Activated CD8-positive, alpha-beta memory T cell treated with anti-CD3 and anti-CD28 coated beads for 4 hours (primary cell): ENCODE measurements at places on chromosomes 3 and 15.

GRCh38 chr15:57320631-57321220 lies 55.6 kb upstream of the CGNL1 start:
- DNase-seq, result no peak

GRCh38 chr3:152909180-152909883 lies 74.4 kb downstream of the P2RY1 start:
- DNase-seq, result no peak

- DNase-seq, result no peak
Observed at GRCh38 chr15:31324806-31325594, 1.6 kb upstream of the KLF13 start.

GRCh38 chr3:133851266-133851906 lies 44.3 kb downstream of the RAB6B start:
- DNase-seq, result no peak

GRCh38 chr3:133894353-133895207 lies 1.1 kb downstream of the RAB6B start:
- no peak for DNase-seq

DNA sequence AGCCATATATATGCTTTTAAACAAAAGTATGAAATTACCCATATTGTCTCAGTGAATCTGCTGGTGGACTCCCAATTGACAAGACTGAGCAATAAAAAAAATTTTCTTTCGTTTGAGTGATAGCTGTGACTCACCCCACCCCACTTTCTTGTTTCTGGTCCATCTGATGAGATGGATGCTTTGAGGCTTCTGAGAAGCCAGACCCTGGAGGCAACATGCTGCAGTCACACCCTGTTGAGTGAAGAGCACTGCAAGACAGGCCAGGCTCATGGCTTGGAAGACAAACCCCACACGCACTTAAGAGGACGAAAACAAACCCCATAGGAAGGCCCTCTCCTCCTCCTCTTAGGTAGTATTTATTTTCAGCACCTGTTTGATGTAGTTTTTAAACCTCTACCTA lies 276.0 kb upstream of the TTC14 start:
- no peak for DNase-seq

DNA sequence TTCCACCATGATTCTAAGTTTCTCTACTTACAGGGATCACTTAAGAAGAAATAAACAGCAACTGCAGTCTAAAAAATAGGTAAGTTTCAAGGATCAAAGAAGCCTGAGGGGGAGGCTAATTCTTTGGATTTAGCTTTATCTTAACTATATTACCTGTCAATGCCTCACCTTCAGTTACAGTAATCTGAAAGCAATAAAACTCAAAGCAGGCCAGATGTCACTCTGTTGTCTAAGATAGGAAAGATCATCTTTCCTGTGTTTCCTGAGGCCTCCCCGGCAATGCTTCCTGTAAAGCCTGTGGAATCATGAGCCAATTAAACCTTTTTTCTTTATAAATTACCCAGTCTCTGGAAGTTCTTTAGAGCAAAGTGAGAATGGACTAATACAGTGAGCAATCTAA lies 60.2 kb downstream of the NPTN start:
- DNase-seq, result no peak

DNA sequence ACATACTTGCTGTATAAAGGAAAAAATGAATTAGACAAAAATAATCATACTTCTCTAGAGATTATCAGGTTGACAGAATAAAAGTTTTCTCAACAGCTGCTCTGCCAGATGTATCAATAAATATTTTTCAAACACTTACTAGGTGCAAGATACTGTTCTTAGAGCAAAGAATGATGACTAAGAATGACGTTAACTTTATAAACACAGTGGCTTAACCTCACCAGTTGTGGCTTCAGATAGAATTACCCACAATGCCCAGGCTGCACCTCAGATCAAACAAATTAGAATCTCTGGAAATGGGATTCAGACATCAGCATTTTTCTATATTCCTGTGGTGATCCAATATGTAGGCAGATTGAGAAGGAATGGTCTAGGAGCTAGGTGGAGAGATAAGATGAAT lies 422.4 kb upstream of the ATP11B start:
- DNase-seq, result no peak

GRCh38 chr3:113536627-113537101 lies 4.3 kb downstream of the SIDT1 start:
- DNase-seq, result no peak

- no peak for DNase-seq
Observed at GRCh38 chr3:8363200-8363599, 138.4 kb upstream of the LMCD1 start.
